Left ventricle myocardium superior (tissue), 1 donor: ENCODE measurements at places on chromosomes 1 and 21. TPM values are rescaled to one million over a fixed set of nuclear protein-coding genes. Genes with fewer than 3 reads are reported as not detected.
A peak's percentile ranks its signal among the peaks of the same experiment; 100 is the strongest.

Gene DNM3
- total RNA-seq, result 2.3 TPM

Gene TAF1A
- 2.6 TPM for total RNA-seq

Gene SERINC2
- total RNA-seq, result 1.3 TPM

Gene CORT
- total RNA-seq, result not detected

Gene SLC2A5
- 3.2 TPM for total RNA-seq

Gene NBPF4
- not detected for total RNA-seq

Gene CAMK2N1
- total RNA-seq, result 9.9 TPM

Gene SLFNL1
- total RNA-seq, result 0.37 TPM

DNA sequence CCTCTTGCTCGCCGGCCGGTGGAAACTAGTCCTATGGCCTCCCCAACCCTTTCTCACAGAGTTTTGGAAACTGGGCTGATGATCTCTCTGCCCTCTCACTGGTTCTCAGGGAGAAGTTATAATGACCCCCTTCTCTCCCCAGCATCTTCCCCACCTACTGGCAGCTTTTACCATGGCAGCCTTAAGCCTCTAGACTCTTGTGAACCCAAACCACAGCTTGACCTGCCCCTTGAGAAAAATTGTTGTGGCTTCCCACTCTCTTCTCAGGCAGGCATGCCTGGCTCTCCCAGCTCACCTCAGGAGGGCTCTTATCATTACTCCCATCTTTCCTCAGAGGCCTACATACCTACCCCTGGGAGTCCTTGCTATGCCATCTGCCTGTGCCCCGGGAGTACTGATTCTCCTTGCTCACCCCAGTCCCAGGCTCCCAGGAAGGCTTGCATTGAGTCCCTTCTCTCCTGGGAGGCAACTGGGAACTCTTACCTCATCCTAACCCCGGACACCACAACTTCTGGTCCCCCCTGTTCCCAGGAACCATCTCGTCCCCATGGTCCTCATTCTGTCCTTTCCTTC lies 1.6 kb downstream of the NSUN4 start:
- no peak for DNase-seq

DNA sequence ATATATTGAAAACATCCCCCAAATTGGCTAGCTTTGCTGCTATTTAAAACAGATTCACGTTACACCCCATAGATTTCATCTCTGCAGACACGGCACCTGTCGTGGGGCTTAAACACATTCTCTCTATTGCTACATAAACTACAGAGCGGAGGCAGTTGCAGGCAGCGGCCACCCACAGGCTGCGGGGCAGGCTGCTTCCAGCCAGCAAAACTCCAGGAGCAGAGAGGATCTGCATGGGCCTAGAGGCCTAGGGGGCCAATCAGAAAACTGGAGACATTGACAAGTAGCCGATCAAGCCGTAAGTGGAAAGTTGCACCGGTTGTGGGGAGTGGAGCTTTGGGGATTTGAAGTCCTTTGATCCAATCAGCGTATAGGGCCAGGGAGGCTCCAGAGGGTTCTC lies 129.0 kb upstream of the KLHDC7A start:
- no peak for DNase-seq

DNA sequence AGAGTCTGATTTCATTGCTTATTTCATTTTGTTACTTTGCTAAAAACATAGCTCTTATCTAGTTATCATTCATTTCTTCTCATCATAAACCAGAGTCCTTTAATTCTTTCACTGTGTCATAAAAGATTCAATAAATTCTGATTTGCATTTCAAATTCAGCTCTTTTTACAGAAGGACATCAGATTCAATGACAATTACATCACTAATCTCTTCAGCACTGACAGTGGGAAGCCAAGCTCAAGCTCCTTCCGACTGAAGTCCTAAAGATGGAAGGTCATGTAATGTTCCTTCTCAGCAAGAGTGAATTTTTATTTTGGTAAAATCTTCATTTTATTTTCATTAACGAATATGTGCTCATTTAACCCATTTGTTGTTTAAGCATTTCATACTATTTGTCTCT lies 530.7 kb upstream of the ADGRL2 start:
- DNase-seq, result no peak

- peak; percentile 43 for DNase-seq
These were observed 622.4 kb upstream of the PKN2 start for GRCh38 chr1:88061492-88062177.

DNA sequence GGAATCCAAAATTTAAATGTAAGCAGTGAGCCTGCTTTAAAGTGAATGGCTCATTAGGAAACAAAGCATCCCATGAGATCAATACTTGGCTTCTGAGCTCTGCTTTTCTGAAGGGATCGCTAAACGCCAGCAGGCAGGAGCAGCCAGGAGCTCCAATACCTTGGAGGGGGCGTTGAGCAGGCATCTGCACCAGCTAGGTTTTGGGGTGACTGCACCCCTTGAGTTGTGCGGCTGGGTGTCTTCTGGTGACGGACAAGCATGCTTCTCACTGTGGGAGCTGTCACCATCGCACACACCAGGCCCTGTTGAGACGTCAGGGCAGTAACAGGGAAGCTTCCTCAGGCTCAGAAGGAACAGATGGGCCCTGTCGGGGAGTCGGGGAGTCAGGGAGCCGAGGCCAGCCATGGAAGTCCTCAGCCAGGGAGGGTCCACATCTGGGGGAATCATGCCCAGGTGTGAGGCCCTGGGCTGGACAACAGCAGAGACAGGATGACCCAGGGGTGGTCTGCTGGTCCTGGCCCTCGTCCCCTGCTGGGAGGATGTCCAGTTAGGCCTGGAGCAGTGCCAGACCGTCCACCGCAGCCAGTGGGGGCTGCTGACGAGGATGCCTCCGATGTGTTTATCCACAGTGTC lies 57.9 kb upstream of the ADARB1 start:
- DNase-seq, result peak; percentile 26

GRCh38 chr1:24526940-24527542 lies 24.4 kb downstream of the RCAN3 start:
- DNase-seq, result no peak

DNA sequence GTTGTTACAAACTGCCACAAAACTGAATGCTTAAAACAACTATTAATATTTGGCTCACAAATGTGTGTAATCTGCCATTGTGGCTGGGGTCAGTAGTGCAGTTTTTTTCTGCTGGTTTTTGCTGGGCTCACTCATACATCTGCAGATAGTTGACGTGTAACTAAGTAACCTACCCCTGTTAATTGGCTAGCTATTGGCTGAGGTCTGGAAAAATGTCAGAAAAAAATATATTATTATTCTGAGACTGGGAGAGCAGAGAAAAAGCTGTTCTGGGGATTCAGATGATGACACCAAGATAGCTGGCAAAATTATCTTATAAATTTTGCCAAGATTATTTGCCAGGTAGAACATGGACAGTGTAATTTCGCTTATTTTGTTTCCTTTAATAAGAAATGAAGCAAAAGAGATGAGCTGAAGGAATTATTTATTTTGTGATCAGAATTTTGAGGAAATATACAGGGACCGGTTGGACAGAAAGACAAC lies 616.1 kb upstream of the ADAMTS5 start:
- no peak for DNase-seq

GRCh38 chr1:17225140-17225539 lies 20.2 kb downstream of the PADI1 start:
- no peak for DNase-seq

DNA sequence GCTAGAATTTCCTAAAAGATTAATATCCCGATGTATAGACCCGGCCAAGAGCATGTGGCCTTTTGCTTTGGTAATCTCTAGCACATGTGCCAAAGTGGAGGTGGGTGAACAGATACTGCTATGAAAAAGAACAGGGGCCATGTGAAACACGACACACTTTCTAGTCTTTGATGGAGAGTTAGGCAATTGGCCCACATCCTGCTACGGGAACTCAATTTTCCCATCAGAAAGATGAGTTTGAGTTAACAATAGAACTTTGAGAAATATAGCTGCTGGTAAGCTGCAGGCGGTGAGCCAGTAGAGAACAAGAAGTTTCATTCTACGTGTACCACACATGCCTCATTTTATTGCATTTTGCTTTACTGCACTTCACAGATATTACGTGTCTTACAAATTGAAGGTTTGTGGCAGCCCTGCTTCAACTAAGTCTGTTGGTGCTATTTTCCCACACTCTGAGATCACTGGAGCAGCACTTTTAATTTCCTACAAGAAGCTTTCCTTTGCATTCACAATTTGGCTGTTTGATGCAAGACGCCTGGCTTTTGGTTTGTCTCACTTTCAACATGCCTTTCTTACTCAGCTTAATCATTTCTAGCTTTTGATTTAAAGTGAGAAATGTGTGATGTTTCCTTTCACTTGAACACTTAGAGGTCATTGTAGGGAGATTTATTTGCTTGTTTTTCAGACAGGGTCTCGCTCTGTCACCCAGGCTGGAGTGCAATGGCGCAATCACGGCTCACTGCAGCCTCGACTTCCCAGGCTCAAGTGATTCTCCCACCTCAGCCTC lies 46.3 kb downstream of the HTR6 start:
- no peak for DNase-seq

DNA sequence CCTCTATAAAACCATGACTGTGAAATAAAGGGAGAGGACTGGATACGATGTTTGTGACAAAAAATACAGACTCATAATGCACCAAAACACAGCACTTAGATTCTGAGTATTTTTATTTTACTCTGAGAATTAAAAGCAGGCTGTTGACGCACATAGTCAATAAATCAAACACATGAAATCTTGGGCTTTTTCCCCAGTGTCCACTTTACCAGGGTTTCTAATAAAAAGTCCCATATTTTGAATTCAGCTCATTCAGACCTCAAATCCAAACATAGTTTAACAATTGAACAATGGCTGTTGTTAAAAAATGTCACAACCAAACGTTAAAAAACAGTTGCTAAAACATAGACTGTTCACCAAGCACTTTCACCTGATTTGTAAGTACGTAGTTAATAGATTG lies 553.4 kb downstream of the LTN1 start:
- DNase-seq, result no peak

DNA sequence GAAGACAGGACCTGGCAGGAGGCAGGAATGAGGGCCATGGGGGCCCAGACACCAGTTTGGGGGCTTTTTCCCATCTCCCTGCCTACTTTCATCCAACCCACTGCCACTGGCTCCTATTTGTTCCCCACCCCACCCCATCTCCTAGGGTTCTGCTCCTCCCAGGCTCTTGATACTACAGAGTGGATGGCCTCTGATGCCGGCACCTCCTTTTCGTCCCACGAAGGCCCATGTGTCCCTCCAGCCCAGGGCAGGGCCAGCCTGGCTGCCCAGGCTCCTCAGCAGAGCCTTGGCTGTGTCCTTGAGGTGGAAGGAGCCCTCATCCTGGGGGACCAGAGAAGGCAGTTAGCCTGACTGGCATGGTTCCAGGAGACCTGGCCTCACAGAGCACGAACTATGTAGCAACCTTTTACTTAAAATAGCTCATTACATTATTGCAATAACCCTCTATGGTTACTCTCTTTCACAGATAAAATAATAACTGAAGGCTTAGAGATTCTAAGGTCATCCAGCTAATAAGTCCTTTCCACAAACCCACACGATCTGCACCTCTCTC lies 3.5 kb downstream of the POMGNT1 start:
- DNase-seq, result no peak

GRCh38 chr1:201795066-201795465 lies 33.9 kb upstream of the IPO9 start:
- no peak for DNase-seq

- DNase-seq, result no peak
These were observed 2.2 kb downstream of the SIM2 start for GRCh38 chr21:36700971-36701755.

- DNase-seq, result no peak
These were observed 4.9 kb downstream of the MNDA start for GRCh38 chr1:158836038-158836437.

- no peak for DNase-seq
These were observed 3.3 kb downstream of the CSRP1 start for GRCh38 chr1:201503397-201504176.

DNA sequence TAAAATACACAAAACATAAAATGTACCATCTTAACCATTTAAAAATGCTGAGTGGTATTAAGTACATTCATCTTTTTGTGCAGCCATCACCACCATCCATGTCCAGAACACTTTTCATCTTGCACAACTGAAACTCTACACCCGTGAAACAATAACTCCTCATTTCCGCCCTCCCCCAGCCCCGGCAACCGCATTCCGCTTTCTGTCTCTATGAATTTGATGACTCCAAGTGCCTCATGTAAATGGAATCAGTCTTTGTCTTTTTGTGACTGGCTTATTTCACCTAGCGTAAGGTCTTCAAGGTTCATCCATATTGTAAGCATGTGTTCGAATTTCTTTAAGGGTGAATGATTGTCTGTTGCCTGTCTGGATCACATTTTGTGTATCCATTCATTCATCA lies 37.2 kb downstream of the SCCPDH start:
- no peak for DNase-seq

GRCh38 chr1:3204725-3205124 lies 135.7 kb downstream of the PRDM16 start:
- no peak for DNase-seq
